Forelimb muscle (tissue), 1 donor: ENCODE measurements at places on chromosomes 6 and 20. TPM values are rescaled to one million over a fixed set of nuclear protein-coding genes. Genes with fewer than 3 reads are reported as not detected.
A peak's percentile ranks its signal among the peaks of the same experiment; 100 is the strongest.

The SLC17A9 gene
- polyA plus RNA-seq, result 0.54 TPM

DNA sequence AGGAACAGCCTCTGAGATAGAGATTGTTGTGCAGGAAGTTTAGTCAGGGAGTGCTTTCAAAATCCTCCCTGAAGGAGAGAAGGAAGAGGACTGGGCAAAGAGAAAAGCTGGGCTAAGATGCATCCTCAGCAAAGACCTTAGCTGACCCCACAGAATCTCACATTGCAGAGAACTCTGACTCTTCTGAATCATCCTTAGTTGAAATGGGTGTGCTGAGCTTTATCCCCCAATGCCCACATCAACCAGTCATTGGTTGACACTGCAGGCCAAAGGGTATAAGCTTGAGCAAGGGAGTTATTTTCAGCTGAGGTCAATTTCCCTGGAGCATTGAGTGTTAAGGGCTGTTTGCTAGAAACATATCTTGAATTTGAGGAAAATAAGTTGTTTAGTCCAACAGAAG, 732.2 kb downstream of the CBLN4 start:
- DNase-seq, result no peak

DNA sequence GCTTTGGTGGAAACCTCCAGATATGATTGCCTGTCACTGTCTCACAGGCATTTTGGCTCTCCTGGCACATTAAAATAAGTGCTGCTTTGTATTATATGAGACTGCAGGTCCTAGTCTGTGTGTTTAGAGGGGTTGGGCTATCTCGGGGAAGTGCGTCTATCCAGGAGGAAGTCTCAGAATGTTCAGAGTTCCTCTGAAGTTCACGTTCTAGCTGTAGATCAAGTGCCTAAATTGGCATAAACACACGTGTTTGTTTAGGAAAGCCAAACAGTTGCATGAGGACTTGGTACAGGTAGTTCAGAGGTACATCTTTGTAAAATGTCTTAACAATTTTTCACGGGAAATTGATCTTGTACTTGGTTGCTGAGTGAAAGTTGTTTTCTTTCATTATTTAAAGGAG, 36.4 kb upstream of the SLC22A1 start:
- DNase-seq, result no peak

The COL9A1 gene
- polyA plus RNA-seq, result 6.1 TPM

DNA sequence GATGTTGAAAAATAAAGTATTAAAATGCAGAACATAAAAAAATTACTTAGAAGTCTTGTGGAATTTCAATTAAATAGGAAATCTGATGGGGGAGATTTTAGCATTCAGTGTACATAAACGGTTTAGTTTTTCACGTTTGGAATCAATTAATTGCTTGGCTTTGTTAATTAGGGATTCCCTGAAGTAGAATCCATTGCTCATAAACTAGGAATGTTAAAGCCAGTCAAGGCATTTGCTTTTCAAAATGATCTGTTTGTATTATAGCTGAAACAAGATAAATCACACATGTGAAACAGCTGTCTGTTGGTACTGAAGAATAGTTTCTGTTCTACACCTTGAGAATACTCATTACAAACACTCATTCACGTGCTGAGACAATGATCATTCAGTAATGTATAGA, 297.9 kb downstream of the TBC1D7 start:
- DNase-seq, result no peak

The NRSN1 gene
- not detected for polyA plus RNA-seq

- DNase-seq, result peak; percentile 48
Measured at GRCh38 chr20:3753098-3753497, 14.5 kb downstream of the ADISSP start.

DNA sequence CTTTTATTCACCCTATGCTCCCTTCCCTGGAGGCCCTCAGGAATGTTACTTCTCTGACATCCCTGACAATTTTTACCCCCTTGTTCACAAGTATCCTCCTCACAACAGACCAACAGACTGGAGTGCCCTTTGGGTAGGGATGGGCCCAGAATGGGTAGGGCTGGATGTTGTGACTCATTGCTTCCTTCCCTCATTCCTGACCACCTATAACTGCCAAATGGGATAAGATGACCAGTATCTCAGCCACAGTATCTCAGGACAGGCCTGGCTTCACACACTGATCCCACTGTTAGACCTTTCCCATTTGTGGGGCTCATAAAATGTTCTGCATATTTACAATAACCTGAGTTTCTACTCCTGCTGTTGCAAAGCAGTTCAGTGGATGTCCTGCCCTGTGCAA, 223.0 kb upstream of the LRFN2 start:
- no peak for DNase-seq

The PRDM1 gene
- polyA plus RNA-seq, result 4.0 TPM
